ENCODE measurements at places on chromosomes 2 and 18.

DNA sequence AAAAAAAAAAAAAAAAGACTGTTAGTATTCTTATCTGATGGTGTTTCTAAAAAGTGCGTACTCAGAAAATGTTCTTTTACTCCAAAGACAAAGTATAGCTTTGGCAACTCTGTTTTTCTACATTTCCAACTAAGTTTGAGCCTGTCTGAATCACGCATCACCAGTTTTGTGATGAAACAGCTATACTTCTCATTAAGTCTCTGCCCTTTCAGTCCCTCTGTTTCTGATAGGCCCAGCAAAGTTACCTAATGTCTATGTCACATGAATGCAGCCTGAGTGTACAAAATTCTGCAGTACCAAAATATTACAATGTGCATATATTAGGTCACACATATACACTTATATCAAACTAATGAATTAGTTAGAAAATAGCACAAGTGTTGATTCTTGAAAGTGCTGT lies 22.4 kb downstream of the TWSG1 start:
- no peak for DNase-seq

GRCh38 chr18:74463254-74463653 lies 6.1 kb upstream of the DIPK1C start:
- DNase-seq: no peak

DNA sequence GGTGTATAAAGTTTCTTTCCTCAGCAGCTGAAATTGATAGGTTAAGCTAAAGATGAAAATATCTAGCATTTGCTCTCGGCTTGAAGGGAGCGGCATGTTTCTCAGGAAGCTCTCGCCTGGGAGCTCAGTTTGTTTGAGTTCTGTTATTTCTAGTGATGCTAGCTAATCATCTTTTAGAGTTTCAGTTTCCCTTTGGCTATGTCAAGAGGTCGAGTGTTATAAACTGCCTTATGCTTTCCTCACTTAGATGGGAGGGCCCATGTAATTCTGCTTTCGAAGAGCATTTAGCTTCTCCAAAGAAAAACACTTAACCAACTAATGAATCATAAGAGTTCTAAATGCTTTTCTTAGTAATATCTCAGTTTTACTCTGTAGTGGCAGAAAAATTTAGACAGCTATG lies 33.6 kb downstream of the PLCL1 start:
- no peak for DNase-seq

GRCh38 chr2:71990122-71990521 lies 157.5 kb downstream of the CYP26B1 start:
- no peak for DNase-seq

DNA sequence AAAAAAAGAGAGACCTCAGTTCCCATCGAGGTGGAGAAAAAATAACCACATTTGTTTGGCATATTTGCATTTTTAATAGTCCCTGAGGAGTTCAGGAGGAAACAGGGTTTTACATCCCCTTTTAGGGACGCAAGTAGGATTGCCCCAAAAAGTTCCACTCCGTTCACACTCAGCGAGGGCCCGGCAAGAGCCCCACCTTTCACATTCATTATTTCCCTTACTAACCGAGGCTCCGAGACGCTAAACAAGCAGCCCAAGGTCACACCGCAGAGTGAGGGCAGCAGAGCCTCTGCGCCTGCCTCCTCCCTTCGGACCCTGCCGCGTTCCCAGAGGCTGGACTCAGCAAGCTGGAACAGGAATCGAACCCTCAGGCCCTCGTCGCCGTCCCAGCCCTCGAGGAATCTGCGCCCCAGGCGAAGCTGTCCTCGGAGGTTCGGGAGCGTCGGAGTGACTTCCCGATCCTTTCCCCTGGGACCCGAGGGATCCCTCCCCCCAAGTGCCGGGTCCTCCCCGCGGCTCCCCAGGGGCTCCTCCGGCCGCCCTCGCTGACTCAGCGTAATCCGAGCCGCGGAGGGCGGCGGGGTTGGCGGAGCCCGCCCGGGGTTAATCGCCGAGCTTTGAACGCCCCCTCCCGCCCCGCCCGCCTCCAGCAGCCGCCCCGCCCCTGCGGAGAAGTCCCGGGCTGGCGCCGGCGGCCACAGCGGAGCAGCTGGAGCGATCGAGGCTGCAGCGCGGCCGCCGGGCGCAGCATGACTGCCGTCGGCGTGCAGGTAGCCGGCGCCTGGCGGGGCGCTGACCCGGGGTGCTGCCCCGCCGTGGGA lies at the start of gene TMEM37:
Gene TMEM37 (plus strand): TSS at position 700 of the 821 bp plus-strand sequence. CDS start 50 bp downstream, at position 750.
- DNase-seq: peak; percentile 14

- no peak for DNase-seq
These were observed 48.6 kb upstream of the DAPL1 start for GRCh38 chr2:158746488-158746887.

- DNase-seq: no peak
These were observed 32.0 kb upstream of the B4GALT6 start for GRCh38 chr18:31716362-31716761.

All from activated gamma-delta T cell treated with Interleukin-2 at 50 U/mL for 16 hours (primary cell).